Fibroblast of skin of scalp (primary cell): ENCODE measurements at places on chromosomes 5 and 9.

- DNase-seq, result no peak
These were observed 147.2 kb upstream of the EFNA5 start for GRCh38 chr5:107817951-107818350.

GRCh38 chr5:155389498-155389897 lies 375.9 kb downstream of the KIF4B start:
- DNase-seq, result no peak

GRCh38 chr9:21789541-21790037 lies 12.8 kb upstream of the MTAP start:
- DNase-seq, result peak; percentile 90

- peak; percentile 25 for DNase-seq
These were observed 123.3 kb upstream of the TBC1D2 start for GRCh38 chr9:98378794-98379193.

DNA sequence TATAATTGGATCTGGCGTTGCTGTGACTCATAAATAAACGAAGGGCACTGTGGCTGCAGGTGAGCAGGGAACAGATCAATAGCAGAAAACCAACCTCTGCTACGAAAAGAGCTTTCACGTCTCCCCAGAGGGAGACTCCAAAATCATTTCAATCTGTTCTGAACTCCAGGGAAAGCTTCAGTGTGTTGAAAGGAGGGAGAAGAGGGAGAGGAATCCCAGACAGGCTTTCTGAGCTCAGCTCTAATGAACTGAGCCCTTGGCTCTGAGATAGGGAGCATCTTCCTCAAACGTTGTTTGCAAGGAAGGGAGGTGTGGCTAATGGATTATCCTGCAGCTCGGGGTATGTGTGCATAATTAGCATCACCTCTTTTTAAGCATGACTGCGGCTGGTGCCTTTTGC lies 288.0 kb upstream of the IRX4 start:
- DNase-seq, result no peak

DNA sequence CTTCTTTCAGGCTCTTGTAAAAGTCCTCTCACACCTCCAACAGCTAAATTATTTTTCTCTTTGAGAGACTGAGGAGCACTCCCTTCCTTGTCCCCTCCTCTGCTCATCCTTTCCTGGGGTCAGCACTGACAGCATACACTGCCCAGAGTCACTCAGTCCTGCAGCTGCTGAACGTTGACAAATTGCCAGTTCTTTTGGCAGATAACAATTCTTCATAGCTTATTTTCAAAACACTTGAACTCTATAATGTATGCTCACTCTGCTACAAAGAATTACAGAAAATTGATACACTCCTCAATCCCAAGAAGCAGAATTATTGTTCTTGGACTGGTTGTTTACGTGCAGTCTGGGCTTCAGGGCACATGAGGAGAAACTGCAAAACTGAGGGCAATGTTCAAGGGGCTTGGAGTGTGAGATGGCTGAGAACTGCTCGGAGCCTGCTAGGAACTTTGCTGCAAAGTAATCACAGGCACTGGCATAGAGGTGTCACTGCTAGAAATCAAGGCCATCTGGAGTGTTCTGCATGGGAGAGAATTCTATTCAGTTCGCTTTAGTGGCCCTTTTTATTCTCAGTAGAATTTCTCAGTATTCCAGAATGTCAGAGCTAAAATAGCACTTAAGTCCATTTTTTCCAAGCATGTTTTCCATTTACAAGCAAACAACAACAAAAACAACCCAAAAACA lies 96.4 kb upstream of the SPOCK1 start:
- no peak for DNase-seq

DNA sequence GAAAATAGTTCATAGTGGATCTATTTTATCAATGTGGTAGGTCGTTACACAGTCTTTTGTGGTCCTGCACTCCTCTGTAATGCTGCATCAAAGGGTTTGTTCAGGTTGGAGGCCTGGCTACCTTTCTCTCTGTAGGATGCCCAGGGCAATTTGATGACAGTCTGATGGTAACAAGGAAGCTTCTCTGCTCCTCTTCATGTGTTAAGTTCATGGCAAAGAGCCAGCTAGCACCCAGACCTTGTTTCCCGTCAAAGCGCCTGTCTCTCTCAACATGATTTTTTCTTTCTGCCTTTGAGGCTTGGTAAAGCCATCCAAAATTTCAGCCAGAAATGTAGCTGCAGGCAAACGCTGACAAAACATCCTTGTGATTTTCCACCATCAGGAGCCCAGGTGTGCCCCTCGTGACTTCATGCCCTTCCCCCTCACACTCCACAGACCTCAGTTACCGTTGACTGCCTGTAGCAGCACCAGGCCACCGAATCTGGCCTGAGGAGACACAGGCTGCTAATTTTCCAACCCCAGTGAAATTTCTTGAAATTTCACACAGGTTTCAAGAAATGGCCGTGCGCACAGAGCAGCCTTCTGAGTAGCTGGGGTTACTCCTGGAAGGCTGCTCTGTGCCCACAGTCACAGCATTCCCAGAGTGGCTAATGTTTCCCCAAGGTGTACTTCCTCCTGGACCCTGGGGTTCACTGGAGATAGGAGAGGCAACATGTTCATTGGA lies 292.7 kb downstream of the CWC27 start:
- no peak for DNase-seq

DNA sequence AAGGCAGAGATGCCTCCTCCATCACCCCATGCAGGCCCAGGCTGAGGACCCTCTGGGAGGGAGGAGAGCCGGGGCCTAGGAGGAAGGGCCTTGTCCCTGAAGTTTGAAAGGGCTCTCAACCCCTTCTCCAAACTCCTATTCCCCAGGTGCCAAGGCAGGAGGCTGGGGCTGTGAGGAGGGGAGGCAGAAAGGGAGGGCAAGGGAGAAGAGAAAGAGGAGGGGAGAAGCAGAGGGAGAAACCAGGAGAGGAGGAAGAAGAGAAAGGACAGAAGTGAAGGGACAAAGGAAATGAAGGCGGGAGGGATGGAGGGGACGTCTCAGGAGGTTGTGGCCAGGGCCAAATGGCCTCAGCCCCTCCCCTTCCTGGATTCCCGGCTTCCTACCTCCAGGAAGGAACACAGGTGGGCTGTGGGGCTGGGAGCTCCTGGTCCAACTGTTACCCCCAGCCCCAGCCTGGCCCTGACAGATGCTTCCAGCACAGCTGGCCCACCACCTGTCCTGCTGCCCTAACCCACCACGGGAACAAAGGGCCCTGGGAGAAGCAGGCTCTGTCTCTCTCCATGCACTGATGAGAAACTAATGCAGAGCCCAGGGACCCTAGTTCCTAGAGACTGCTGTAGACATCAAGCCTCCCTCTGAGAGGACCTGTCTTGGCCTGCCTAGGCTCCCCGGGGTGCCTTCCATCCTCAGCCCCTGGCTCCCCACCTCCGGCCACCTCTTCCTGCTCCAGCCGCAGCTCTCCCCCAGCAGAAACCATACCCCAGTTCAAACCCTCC lies 3.5 kb downstream of the DBN1 start:
- no peak for DNase-seq

DNA sequence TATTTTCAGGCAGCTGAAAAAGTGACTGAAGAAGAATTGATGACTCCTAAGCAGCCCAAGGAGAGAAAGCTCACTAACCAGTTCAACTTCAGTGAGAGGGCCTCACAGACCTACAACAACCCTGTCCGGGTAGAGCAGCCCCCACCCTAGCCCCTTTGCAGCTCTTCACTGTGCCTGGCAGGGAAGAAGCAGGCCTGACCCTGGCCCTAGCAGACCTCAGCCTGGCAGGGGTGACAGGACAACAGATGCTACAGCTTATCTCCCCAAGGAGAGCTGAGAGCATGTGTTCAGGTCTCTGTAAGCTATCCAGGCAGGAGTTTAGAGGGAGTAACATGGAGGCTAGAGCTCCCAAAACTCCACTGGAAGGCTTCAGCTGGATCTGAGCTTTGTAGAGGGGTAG lies 31.8 kb downstream of the DNAI1 start:
- no peak for DNase-seq

DNA sequence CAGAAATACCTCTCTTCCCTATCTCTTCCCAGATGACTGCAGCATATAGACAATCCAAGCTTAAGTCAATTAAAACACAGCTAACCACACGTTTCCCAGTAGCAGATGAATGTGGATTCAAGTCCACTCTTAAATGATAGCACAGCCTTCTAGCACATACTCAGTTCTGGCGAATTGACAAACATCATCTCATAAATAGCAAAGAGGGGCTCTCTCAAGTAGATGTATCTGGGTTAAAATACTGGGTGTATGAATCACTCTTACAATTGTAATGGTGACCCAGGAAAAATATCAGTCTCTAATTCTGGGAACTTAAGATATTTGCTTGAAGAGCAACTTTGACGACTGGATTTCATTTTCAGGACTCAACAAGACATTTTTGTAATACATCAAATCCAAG lies 67.0 kb upstream of the HAPLN1 start:
- DNase-seq, result peak; percentile 41

DNA sequence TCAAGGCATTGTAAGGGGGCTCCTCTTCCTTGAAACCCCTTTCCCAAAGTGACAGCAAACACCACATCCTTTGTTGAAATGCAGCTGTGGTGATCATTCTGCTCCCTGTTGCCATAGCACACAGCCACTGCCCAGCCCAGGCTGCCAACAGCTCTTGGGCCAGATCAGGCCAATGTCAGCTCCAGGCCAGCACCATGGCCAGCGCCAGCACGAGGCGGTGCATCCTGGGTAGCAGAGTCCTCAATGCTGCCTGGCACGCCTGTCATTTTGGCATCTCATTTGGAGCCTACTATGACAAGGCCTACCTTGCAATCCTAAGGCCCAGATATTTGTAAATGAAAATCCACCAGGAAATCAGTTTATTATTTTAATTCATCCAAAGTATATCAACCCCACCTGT lies 390.6 kb downstream of the DNAH5 start:
- peak; percentile 8 for DNase-seq

DNA sequence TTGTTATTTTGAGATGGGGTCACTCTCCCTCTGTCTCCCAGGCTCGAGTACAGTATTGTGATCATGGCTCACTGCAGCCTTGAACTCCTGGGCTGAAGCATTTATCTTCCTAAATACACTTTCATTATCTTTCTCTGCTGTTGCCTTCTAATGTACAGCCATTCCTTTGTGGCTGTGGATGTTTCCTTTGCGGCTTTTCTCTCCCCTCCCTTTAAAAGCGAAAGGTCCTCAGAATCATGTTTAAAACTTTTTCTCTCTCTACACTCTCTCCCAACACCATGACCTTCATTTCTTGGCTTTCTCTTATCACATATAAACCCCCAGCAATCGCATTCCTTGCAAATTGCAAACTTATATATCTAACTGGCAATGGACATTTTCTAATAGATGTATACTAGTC lies 1.6 kb downstream of the IFNA2 start:
- DNase-seq, result no peak

DNA sequence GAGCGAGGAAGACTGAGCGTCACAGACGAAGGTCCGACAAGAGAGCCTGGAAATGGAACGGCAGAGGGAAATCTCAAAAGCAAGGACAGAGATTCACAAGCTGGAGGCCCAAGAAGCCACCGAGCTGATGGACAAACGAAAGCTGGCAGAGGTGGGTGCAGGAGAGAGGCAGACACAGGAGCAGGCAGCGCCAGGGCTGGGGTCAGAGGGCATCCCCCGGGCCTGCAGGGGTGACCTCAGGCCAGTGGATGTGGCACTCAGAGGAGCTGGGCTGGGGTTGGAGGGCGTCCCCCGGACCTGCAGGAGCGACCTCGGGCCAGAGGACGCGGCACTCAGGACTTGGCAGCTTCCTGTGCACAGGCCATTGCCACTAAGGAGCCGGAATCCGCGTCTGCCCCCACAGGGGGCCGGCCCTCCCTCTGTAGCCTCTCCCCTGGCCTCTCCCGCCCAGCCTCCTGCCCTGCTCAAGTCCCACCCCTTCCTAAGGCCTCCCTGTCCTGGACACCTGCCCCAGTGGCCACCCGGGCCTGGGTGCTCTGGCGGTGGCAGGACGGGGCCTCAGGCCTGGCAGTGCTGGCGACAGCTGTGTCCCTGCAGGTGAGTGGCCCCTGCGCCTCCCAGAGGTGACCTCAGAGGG lies 40.4 kb downstream of the EXD3 start:
- no peak for DNase-seq

GRCh38 chr9:5869315-5870019 lies 21.2 kb upstream of the MLANA start:
- no peak for DNase-seq
